Effector CD4-positive, alpha-beta T cell (primary cell): ENCODE measurements at places on chromosomes 16 and 17.

DNA sequence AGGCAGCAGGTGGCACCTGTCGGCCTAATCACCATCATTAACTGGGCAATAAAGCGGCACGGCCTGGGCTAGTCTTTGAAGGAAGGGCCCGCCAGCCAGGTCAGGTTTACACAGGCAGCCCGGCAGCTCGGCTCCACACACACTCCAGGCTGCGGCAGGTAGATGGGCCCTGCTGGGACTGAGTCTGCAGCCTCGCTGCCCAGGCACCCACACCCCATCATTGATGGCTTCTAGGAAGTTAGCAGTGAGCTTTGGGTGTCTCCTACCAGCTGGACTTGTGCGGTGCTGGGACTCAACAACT is 6.8 kb upstream of the FOXN1 start:
- DNase-seq, result no peak

GRCh38 chr16:2008009-2008526 is 1.6 kb downstream of the ZNF598 start:
- no peak for DNase-seq

DNA sequence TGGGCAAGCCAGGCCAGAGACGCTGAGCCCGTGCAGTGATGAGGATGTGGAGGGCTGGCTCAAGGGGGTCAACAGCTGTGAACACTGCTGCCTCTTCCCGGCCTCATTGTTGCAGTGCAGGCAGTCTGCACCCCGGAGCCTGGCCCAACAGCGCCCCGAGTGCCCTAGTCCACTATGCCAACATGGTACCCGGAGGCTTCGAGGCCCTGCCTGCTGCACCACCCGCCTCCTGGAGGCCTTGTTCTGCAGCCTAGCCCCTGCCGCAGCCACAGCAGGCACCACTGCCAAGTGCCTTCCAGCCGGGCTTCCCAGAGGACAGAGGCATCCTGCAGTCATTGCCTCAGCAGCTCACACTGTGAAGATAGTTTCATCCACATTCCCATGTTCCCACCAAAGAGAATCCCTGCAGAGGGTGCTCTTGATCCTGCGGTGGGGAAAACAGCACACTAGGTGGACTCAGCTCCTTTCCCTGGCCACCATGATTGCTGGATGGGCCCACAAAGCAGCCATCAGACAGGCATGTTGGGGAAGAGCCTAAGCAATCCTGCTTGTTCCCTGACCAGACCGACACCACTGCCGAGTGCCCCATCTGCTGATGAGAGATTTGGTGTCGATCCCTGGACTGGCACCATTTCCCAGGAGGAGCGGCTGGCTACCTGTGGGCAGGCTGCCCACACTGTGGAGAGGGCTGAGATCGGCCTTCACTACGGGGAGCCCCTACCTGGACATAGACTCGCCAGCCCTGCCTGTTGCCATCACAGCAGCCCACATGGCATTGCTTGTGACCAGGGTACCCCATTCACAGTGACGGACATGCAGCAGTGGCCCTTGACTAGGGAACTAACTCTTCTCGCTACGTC is 44.9 kb downstream of the USP22 start:
- no peak for DNase-seq

GRCh38 chr16:3681206-3681605 is 26.7 kb downstream of the DNASE1 start:
- no peak for DNase-seq
